Stimulated activated CD4-positive, alpha-beta T cell treated with anti-CD3 and anti-CD28 coated beads, TNF-alpha, amount 100 ng/mL, for 4 hours (primary cell): ENCODE measurements at places on chromosomes 4 and X.
A peak's percentile ranks its signal among the peaks of the same experiment; 100 is the strongest.

DNA sequence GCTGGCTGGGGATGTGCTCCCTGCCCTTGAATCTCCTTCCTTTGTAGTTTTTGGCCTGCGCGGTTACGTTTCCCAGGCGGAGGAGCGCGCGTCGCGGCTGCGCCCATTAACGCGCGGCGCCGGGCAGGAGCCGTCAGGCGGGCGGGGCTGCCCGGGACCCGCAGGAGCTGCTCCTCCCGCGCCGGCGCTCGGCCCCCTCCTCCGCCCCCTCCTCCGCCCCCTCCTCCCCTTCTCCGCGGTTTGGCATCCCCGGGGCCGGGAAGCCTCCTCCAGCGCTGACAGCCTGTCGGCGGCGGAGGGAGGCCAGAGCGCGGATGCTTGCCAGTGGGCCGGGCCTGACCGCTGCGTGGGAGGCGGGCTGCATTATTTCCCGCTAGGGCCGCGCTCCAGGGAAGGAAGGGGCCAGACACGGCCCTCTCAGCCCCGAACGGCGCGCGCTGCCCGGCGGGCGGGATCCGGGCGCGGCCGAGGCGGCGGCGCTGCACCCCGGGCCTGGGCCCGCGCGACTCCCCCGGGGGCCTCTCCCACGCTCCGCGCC lies at the start of gene DCLK2:
TSS of gene DCLK2 (plus strand) at position 405 of the 538 bp plus-strand sequence. CDS start 583 bp downstream, outside the sequence.
- DNase-seq = no peak

- no peak for DNase-seq
These were observed 16.3 kb downstream of the PPP3CA start for GRCh38 chr4:101331017-101331416.

- no peak for DNase-seq
These were observed 9.2 kb downstream of the MAP9 start for GRCh38 chr4:155367608-155368007.

DNA sequence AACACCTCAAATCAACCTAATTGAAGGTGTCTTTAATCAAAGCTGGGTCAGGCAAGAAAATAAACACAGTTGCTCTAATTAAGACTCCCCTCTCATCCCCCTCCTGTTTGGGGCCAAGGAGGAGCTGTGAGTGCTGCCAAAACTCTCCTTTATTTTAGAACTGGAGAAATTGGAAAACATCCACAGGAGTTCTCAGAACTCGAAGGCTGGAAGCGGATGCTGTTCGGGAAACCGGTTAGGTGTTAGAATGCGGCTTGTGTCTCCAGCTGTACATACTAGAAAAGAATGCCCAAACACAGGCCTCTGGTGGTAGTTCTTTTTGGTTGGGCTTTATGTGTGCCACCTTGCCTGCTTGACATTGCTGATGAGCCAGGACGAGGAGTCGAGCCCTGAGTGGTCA lies 118.2 kb downstream of the GPR143 start:
- no peak for DNase-seq

GRCh38 chrX:134734466-134734952 lies 76.2 kb upstream of the PLAC1 start:
- DNase-seq = no peak

- DNase-seq = no peak
These were observed 6.0 kb downstream of the GAGE10 start for GRCh38 chrX:49309401-49309981.

- no peak for DNase-seq
These were observed at the start of gene PALLD for GRCh38 chr4:168496834-168497233. TSS of gene PALLD (plus strand) at chr4:168497052.

DNA sequence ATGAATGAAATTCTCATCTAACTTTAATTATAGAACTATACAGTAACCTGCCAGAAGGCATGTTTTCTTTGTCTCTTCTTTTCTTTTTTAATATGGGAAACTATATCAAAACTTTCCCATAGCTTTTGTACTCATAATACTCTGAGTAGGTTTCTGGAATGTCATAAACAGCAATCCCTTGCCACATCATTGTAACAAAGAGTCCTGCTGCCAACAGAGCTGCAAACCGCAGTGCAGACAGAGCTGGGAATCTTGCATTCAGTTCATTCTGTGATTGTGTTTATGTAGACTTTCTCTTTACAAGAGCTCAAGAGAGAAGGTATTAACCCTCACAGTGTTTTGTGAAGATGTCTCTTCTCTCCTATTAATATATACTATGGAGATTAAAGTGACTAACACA lies 304.4 kb upstream of the SLIT2 start:
- DNase-seq = no peak

GRCh38 chrX:53288189-53288588 lies 6.8 kb upstream of the IQSEC2 start:
- DNase-seq = no peak

DNA sequence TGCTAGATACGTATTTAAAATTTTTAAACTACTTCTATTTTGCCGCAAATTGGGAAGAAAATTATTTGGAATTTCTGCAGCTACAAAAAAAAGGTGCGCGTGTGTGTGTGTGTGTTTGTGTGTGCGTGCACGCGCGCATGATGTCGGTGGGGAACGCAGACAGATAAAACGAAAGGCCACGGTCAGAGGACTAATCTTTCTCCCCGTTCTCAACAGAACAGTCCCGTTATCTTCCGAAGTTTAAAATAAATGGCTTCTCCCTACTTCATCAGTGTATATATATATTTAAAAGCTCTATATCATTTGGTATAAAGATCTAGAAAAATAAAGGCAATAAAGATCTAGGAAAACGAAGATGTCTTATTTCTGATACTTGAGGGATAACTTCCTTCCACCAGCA lies 1.5 kb downstream of the MGARP start:
- no peak for DNase-seq

GRCh38 chrX:53184836-53185235 lies 40.2 kb downstream of the KDM5C start:
- no peak for DNase-seq

- DNase-seq = no peak
These were observed at the start of gene MAGEE2 for GRCh38 chrX:75784680-75785491. TSS of gene MAGEE2 (minus strand) at chrX:75785254. CDS start at chrX:75785051, 203 bp downstream.

- no peak for DNase-seq
These were observed 10.2 kb downstream of the ARAF start for GRCh38 chrX:47571215-47571614.

- no peak for DNase-seq
These were observed 6.2 kb upstream of the MAN2B2 start for GRCh38 chr4:6568689-6569332.

DNA sequence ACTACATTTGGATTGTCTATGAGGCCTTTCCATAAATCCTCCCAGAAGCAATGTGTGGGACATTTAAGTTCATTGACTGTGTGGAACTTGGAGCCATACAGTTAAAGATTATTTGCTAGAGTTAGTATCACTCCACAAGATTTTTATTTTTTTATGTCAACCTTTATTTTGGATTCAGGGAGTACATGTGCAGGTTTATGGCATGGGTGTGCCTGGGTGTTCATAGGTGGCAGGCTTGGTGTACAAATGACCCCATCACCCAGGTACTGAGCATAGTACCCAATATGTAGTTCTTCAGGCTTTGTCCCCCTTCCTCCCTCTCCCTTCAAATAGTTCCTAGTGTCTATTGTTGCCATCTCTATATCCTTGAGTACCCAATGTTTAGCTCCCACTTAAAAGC lies 199.8 kb upstream of the ZFP42 start:
- no peak for DNase-seq

DNA sequence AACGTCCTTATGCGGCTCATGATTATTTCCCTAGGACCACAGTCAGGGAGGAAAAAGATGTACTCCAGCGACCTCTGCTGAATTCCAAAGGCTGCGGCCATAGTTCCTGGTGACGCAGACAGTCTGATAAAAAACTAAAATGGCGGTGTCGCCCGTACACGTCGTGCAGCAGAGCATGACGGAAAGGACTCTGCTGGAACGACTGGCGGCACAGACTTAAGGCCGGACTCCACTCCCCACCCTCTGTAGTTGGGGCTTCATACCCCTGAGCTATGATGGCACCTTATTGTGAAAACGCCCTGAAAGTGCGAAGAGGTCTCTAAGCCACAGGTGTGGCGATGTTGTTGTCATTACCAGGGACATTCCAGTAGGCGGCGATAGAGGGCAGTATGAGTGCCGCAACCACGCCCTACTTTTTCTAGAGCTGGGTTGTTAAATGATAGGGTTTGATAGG lies 90.0 kb upstream of the EDA2R start:
- DNase-seq = peak; percentile 13

DNA sequence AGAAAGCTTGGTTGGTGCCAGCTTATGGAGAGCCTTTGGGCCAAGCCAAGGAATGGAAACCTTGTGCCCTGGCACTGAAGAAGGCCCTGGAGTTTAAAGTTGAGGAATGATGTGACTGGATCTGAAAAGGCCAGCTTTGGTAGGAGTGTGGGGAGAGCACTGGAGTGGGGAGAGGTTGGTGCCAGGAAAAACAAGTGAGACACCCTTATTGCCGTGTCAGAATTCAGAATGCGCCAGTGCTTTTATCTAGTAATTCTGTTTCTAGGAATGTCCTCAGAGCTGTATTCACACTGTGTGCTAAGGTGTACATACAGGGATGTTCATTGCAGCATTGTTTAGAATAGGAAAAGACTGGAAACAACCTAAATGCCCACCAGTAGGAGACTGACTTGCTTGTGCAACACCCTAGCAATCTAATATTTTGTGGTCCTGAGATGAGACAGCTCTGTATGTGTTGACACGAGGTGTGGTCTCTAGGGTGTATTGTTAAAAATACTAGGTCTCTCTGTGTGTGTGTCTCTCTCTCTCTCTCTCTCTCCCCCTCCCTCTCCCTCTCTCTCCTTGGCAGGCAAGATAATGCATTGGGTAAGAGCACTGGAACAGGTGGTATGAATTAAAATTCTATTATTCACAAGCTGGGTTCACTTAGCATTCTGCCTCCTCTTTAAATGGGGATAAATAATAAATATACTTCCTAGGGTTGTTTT lies 107.8 kb downstream of the GATB start:
- no peak for DNase-seq

DNA sequence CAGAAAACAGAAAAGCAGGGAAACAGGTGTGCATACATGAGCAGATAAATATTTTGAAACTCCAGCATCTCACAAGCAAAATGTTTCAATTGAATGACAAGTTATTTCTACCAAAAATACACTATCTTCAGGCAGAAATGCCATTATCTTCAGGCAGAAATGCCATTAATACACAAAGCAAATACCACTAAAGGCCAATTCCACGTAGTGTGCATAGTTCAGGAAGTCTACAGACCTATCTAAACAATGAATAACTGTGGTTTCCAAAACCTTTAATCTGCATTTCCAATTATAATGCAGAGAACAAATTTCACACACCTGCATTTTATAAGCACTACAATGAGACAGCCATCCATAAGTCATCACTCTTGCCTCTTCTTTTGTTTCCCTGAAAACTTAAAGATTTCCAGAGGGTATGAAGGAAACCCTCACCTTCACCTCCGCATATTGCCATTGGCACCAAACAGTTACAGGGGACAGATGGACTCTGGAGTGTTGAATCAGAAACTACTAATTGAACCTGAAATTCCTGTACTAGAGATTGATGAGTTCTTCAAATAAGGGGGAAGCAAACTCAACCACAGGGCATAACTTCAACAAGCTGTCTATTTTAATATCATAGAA lies 179.0 kb downstream of the PDGFC start:
- no peak for DNase-seq

- no peak for DNase-seq
These were observed 189.1 kb upstream of the RBPJ start for GRCh38 chr4:26131711-26132110.

- DNase-seq = no peak
These were observed 25.0 kb upstream of the DGKK start for GRCh38 chrX:50495616-50496015.

- DNase-seq = no peak
These were observed 35.4 kb downstream of the IGFBP7 start for GRCh38 chr4:57074744-57075143.

DNA sequence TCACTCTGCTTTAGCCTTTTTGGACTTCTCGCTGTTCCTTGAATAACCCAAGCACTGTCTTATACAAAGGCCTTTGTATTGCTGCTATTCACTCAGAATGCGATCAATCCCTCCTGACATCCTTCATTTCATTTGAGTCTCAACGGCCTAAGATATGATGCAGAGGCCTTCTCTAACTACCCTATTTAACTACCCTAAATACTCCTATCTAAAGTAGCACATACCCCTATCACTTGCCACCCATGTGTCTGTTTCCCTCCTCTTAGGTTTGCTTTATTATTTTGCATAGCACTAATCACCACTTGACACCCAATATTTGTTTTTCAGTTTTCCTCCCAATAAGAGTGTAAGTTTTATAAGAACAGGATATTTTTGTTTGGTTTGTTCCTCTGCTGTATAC lies 42.3 kb upstream of the ACSL4 start:
- DNase-seq = no peak

DNA sequence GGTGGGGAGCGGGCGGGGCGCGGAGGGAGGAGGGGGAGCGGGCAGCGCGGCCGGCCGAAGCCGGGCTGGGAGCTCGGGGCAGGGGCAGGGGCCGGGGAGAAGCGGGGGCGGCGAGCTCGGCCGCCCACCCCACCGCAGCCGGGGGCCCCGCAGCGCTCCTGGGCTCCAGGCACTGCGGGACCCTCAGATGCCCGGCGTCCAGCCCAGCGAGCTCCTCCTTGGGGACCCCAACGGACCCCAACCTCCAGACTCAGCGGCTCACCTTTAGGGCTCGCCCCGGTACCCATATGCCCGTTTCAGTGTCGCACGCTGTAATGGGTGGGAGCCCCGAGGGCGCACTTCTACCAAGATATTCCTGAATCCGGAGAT lies 357 bp upstream of the ADGRG2 start:
- no peak for DNase-seq
